Activated gamma-delta T cell treated with Interleukin-2 at 50 U/mL for 16 hours (primary cell): ENCODE measurements at places on chromosomes 13 and 19.

- DNase-seq, result no peak
Measured at GRCh38 chr13:44972956-44973581, 16.2 kb downstream of the NUFIP1 start.

GRCh38 chr19:7720351-7720750 lies 11.6 kb downstream of the CLEC4G start:
- no peak for DNase-seq

- DNase-seq, result no peak
Measured at GRCh38 chr13:73428137-73428536, 369.3 kb downstream of the KLF5 start.

DNA sequence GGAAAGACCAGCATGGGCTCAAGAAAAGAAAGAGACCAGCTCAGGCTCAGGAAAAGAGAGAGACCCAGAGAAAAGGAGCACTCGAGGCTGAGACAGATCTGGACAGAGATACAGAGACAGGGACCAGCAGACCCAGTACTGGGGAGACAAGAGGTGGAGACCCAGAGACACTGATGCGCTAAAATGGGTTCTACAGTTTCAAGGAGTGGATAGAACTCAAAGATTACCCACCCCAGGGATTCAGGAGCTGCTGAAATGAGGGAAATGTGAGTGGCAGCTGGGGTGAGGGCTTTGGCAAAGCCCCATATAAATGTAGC lies 609 bp upstream of the ZSCAN18 start:
- DNase-seq, result no peak

- no peak for DNase-seq
Measured at GRCh38 chr19:38209671-38210457, 14.2 kb downstream of the DPF1 start.

DNA sequence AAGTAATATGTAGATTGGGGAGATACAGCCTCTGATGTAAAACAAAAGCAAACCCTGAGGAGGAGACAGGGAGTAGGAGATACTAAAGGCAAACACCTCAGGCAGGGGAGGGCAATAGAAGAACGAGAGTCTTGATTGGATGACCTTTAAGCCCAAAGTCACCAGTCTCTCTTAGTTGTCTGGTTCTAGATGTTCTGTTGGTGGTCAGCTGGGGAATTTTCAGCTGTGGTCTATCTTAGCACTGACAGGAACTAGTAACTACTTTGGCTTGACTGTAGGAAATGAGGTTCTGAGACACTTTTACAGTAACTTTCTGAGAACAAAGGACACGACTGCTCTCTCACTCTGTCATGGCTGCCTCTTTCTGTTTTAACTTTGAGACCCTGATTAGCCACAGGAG lies 290.7 kb upstream of the MIR17HG start:
- no peak for DNase-seq

- DNase-seq, result no peak
Measured at GRCh38 chr19:49136771-49137171, 17.4 kb downstream of the PPFIA3 start.
